ENCODE measurements at places on chromosomes 13 and 19.

DNA sequence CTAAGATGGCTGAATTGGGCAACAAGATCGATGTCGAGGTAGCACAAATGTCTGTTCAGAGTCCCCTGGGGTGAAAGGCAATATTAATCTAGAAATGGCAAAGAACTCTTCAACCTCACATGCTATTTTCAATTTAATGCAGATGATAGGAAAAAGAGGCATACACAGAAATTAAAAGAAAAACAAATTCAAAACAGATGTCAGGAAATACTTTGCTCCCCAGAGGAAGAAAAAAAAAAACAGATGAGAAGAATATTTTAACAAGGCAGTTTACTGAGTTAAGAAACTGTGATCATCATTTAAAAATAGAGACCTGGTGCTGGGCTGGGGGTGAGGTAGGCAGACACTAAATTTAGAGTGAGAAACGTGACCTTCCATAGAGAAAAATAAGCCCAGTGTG is 421.9 kb upstream of the ARGLU1 start:
- no peak for DNase-seq

DNA sequence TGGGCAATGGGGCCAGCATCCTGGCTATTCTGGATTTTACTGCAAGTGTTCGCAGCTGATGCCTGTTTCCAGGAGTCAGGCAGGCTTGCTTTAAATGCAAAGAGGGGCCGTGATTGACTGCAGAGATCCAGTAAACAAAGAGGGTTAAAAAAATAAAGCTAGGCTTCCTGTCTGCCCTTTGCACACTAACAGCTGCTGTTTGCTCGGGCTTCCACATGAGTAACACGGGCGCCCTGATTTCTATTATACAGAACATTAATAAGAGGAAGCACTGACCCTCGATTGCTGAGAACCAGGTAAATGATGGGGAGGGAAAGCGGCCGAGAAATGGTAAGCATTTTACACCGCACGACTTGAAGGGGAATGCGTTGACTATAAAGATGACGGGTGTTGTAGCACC is 254.2 kb upstream of the ZNF507 start:
- no peak for DNase-seq

GRCh38 chr13:64551755-64552154 is 2678.4 kb downstream of the PCDH9 start:
- DNase-seq = no peak

DNA sequence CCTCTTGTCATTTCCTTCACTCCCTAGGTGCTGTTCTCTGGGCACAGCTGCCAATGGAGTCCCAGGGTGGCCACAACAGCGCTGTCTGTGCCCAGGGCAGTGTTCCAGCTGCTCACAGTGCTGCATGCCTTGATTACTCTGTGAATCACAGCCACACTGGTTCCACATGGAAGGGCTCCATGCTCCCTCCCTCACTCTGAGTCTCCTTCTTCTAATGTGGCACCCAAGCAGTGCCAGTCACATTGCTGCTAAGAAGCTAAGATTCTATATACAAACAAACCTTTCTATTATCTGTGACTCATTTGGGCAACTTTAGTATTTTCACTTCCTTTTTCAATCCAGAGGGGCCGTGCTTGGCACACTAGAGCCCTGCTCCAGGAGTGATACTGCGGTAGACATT is 248.7 kb downstream of the TDRD3 start:
- no peak for DNase-seq

- DNase-seq = no peak
Observed at GRCh38 chr13:34000955-34001354, 183.0 kb downstream of the RFC3 start.

DNA sequence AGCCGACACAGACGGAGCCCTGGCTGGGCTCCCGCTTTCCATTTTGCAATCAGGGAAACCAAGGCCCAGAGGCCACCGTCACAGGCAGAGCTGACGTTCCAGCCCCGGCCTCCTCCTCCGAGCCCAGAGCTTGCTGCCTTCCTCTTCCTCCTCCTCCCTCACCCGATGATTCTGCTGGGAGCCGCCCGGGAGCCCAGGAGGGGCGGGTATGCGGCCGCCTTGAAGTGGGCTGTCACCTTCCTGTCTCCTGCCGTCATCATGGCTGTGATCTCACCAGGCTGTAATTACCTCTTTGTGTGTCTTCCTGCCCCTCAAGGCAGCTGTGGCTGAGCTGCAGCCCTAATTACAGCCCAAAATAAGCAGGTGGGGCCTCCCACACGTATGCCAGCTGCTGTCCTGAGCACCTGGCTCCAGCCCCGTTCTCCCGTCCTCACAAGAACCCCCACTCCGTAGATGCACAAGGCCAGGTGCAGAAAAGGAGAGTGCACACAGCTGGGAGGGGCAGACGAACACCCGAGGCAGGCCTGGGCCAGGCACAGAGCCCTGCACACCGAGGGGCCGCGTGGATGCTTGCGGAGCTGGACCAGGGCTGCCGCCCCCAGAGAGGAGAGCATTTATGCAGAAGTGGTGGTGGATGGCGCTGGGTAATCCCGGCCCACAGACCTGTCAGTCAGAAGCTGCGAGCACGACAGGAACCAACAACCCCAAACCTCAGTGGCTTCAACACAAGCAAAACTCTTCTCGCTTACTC is 4.0 kb downstream of the TPGS1 start:
- DNase-seq = peak; percentile 90

DNA sequence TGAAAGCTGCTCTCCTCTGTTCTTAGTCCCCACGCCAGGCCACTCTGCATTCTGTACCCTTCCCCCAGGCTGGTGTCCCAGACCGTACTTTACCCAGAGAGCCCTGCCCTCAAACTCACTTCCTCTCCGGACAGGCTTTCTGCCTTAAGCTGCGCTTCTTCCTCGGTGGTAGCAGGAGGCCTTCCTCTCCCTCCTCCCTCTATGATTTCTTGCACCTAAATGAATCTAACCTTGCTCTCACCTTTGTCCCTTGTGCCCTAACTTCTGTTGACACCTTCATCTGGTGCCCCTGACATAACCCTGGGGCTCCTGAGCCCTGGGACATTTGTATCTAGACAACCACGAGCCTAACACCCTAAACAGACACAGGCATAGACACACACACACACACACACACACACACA is 29.6 kb upstream of the CEACAM21 start:
- DNase-seq = peak; percentile 54

DNA sequence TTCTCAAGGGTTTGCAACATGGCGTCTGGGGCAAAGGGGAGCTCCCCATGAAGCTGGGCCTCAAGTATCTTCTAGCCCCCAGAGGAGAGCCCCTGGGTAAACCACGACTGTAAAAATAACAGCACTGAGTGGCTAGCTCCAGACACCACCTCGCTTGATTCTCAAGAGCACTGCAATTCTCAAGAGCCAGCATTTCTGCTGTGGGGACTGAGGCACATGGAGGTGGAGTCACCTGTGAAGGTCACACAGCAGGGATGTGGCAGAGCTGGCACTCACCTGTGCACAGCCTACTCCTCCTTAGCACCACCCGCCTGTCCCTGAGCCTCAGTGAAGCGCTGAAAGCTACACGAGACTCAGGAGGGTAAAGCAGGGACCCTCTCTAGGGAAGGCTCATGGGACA is 20.7 kb upstream of the CCNP start:
- DNase-seq = no peak

GRCh38 chr19:28027116-28027515 is 1185.8 kb downstream of the UQCRFS1 start:
- DNase-seq = no peak

GRCh38 chr13:27112006-27112405 is 59.6 kb downstream of the USP12 start:
- no peak for DNase-seq

- no peak for DNase-seq
Observed at GRCh38 chr13:35672611-35673010, 196.1 kb upstream of the MAB21L1 start.

- DNase-seq = no peak
Observed at GRCh38 chr13:35874704-35875103, 256.5 kb downstream of the DCLK1 start.

Measured in CD4-positive, alpha-beta T cell treated with Interferon gamma for 1 hour (primary cell).